ENCODE measurements at places on chromosomes 5 and 9.

GRCh38 chr5:37478121-37478894, 99.2 kb downstream of the WDR70 start:
- no peak for DNase-seq

- peak; percentile 59 for DNase-seq
Observed at GRCh38 chr5:132496191-132496630, 5.6 kb upstream of the IRF1 start.

- no peak for DNase-seq
Observed at GRCh38 chr5:14465116-14465515, 116.5 kb upstream of the OTULINL start.

GRCh38 chr9:126857261-126857960, 3.0 kb upstream of the ZBTB34 start:
- DNase-seq = no peak

DNA sequence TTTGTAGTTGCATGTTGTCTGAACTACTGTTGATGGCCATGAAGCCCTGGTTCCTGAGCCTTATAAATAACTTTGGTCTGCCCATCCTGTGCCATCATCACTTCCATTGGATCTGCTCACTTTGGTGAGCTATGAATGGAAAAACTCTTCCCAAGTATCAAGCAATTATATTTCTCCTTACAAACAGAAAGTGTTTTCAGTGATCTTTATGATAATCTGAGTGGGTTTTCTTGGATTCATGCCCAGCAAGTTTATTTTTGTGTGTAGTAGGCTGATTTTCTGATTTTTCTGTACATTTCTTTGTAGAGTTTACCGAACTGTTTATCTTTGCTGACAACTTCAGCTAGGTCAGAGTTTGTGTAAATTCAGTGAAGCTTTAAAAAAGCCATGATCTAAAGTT, 31.0 kb downstream of the CAMK4 start:
- DNase-seq = no peak

DNA sequence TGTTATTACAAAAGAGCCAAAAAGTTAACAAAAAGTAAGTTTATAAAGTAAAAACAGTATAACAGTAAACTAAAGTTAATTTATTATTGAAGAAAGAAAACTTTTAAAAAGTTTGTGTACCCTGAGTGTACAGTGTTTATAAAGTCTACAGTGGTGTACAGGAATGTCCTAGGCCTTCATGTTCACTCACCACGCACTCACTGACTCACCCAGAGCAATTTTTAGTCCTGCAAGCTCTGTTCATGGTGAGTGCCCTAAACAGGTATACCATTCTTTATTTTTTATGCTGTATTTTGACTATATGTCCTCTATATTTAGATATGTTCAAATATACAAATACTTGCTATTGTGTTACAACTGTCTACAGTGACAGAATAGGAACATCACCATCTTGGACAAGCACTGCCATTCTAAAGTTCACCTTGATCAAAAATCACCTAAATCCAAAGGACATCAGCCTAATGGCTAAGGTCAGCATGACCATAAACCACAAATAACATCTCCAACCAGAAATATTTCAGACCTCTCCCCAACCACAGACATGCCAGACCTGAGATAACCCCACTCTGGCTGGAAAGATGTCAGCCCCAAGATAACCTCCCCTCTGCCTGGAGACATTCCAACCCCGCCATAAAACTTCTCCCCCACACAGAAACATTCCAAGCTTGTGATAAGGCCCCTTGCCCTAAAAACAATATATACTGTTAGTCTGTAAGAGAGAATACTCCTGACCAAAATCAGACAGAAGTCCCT, 56.1 kb downstream of the AGXT2 start:
- DNase-seq = no peak

GRCh38 chr5:81288021-81288433, 13.4 kb upstream of the ZCCHC9 start:
- no peak for DNase-seq

GRCh38 chr9:129962451-129962864, 80.5 kb downstream of the FNBP1 start:
- no peak for DNase-seq

DNA sequence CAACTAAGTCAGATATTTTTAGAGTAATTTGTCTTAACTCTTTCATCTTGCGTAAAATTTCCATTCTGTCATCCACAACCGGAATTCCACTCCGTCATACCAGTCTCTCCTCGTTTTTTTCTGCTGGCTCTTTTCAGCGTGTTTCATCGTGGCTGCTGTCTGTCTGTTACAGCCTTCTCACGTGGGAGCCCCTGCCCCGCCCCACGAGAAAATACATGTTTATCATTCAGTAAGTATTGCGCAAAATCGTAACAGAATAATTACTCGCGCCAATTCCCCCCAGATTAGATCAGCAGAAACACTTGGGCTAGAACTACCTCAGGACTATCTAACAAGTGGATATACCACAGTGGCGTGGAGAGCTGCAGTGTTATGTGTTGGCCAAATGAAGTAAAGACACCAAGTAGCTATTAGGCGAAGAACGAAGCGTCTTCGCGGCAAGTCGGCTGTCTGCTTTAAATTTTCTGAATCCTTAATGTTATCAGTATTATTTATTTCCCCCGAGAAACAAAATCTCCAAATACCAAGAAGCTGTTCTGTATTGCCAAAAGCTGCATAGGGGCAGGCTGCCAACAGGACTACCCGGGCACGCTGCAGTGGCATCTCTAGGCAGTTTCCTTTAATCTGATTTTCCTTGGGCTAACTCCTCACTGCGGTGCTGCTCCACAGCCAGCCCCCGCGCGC, 566 bp upstream of the FOCAD start:
- peak; percentile 19 for DNase-seq

GRCh38 chr9:136568288-136569081, 22.6 kb upstream of the NOTCH1 start:
- no peak for DNase-seq

DNA sequence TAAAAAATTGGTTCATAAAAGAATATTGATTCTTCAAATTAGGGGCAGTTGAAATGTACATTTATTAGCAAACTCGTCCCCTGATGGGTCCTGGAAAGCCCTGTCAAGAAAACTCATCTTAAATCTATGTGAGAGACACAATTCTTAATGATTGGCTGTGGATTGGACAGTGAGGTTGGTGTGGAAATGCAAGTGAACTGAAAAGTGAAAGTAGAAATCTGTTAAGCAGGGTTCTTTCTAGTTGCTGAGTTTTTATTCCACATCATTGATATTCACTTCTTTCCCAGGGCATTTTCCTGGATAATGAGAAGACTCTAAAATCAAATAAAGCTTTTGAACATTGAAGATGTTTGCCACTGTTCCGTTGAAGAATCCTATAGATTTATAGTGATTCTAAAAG, 292.4 kb downstream of the MAST4 start:
- DNase-seq = no peak

DNA sequence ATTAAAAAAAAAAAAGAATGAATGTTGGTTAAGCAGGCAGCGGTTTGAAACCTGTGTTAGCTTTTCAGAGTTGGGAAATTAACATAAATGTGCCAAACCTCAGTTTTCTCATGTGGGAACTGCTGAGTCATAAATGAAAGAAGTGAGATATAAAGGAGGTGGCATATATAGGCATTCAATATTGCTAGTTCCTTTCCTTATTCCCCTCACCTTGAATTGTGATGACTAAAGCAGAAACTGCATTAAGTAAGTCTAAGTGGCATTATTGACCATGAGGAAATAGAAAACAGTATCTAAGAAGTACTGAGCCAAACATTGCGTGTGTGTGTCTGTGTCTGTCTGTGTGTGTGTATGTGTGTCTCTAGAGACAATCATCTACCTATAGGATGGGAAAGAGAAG, 691.2 kb downstream of the TLR4 start:
- no peak for DNase-seq

DNA sequence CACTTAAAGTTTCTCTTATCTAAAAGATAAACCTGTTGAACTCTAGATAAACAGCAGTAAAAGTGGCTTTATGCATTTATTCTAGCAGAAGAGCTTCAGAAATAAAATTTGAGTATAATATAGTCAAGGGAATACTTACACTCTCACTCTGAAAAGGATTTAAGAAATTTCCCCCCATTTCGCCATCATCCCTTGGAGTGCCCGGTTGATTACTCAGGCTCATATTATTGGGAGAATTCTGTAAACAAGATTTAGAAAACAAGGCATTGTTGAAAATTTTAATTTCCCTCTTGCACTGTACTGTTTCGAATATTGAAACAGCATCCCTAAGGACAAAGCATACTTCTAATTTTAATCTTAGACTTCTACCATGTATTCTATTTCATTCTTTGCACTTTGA, 34.5 kb upstream of the ACOT12 start:
- DNase-seq = no peak
